ENCODE measurements at places on chromosomes 7 and 10.

DNA sequence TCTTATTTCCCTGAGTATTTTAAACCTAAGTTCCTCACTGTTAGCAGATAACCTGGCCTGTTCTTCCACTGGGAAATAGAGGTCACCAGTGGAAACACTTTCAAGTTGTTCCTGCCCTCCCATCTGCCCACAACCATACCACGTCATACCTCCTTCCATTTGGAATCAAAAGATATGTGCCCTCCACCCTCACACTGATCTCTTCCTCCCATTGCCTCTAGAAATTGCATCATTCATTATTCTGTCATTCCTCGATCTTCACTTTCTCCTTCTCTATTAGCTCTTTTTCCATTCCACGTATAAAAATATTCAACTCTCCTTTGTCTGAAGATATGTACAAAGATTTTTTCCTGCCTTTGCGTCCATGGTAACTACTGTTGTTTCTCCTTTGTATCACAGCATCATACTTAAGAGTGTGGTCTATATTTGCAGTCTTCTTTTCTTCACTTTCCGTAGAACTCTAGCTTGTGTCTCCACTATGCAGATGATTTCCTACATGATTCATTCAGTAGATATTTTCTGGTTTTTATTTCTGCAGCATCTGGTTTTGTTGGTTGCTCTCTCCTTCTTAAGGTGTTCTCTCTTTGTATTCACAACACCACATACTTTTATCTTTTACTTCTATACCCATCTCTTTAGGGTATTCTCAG, 312.3 kb downstream of the REEP3 start:
- no peak for DNase-seq

- no peak for DNase-seq
Observed at GRCh38 chr7:101527844-101528667, 101.0 kb downstream of the MYL10 start.

DNA sequence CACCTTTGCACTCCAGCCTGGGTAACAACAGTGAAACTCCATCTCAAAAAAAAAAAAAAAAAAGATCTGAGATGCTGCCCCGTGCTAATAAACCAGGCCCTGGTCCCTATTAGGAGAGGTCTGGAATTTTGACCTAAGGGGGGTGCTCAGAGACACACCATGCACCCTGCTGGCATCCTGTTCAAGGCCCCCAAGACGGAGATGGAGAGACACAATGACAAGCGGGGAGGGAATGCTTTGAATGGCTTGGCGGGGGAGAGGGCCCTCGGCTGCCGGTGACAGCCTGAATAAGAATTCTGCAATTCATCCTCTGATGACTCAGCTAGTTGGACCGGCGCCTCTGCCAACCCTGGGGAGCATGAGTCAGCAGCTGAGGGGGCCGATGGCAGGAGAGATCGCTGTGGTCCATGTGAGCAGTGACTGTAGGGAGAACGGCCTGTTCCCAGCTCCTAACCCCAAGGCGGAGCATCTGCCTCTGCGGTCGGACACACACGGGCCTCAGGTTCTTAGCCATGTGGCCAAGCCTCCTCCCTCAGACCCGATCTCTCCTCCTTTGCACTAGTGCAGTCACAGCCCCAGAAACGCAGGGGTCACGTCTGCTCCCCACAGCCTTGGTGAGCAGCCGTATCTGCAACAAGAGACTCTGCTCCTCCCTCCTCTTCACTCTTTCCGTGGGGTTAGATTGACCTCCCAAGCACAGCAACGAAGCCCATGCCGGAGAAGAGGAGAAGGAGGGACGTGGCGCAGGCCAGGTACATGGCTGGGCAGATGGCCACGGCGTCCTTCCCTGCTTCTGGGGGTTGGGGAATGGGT, 14.9 kb downstream of the TRIM56 start:
- DNase-seq: peak; percentile 89

GRCh38 chr10:98205351-98205750, 62.6 kb downstream of the LOXL4 start:
- DNase-seq: no peak

DNA sequence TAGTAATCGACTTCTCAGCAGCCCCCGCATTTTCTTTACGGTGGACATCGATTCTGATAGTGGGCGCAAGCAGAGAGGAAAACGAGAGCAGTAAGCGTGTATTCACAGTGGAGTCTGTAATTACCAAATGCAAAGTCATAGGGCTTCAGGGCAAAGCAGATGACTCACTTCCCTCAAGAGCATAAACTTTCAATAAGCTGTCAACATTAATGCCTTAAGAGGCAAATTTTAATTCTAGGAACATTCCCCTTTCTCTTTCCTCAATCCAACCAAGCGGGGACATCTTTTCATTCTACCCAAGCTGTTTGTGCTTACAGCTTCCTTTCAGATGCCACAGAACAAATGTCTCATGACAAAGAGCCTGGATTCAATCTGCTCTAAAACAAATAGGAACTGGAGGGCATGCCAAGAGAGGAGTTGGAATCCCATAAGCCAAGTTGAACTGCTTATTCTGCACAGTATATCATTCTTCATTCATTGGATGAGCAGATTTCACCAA, 48.6 kb downstream of the MALSU1 start:
- no peak for DNase-seq

DNA sequence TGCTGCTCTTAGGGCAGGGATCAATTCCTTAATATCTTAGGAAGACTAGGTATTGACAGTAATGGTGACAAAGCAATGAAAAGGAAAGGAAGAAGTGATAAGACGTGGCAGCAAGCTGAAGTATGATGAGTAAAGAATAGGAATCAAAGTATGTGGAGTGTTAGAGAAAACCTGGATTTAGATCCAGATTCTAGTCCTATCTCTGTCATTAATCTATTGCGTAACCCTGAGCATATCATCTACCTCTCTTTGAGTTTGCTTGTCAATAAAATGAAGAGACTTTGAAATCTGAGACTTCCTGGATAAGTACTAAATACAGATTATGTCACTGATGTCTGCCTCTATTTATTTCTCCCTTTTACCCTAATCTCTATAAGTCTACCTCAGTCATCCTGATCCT, 89.2 kb downstream of the PTEN start:
- DNase-seq: no peak

DNA sequence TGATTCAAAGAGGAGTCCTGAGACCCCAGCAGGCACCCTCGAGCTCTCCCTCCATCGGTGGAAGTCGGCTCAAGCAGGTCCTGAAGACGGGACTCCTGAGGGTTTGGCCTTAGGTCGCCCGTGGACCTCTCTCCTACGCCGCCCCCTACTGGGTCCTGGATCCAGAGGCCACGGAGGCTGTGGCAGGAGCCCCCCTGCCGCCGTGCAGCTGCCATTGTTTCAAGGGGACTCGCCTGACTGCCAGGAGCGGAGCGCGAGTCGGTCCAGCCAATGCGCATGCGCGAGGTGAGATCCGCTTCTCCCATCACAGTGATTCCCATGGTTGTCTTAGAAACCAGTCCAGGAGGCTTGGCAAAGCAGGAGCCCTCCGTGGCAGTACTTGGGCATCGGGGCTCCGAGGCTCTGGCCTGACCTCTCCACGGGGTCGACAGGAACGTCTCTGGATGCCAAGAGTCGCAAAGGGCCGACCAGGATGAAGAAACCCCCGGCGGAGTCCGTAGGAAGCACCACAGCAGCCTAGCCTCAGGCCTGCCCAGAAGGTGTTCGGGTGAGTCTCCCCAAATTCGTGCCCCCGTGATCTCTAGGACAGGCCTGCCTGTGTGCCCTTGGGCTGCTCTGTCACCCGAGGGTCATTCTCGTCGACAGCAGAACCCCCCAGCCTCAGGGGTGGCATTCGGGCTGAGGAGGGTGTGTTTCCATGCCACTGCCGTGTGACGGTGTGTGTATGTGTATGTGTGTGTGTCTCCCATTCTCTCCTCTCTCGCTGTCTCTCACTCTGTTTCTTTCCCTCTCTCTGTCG, 322.3 kb downstream of the ZNF716 start:
- DNase-seq: no peak

GRCh38 chr7:145169908-145170307, 334.1 kb upstream of the TPK1 start:
- no peak for DNase-seq

GRCh38 chr7:38700116-38700515, 68.9 kb upstream of the AMPH start:
- no peak for DNase-seq

DNA sequence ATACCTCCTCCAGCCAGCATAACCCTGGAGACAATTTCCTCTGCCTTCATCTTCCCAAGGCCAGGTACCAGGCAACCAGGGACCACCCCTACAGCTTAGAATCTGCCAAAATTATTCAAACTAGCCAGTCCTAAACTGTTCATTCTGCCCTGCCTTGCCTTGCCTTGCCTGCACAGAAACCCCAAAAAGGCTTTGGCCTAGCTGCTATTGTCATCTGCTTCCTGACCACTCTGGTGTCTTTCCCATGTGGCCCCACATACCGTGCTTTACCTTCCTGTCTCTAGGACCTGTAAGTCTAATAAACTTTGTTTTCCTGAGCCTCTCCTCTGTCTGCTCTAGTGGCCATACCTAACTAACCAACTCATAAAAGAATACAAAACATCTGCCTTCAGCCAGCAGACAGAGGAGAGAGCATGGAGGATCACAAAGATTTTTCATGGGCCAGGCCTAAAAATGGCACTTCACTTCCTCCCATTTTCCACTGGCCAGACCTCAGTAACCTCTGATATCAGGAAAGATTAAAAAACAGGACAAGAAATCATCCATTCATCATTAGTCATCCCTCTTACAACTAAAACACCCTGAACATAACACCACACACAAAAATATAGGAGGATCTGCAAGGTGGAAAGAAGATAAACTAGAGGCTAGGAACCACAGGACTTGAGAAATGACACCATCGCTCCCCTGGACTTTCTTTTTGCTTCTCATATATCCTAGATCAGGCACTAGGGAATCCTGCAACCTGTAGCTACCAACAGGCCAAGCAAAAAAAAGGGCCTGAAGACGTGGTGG, 51.5 kb downstream of the IMMP2L start:
- DNase-seq: no peak

- DNase-seq: no peak
Observed at GRCh38 chr7:110157631-110158362, 933.1 kb upstream of the LRRN3 start.

GRCh38 chr10:117419921-117420320, 44.7 kb upstream of the PDZD8 start:
- DNase-seq: no peak

DNA sequence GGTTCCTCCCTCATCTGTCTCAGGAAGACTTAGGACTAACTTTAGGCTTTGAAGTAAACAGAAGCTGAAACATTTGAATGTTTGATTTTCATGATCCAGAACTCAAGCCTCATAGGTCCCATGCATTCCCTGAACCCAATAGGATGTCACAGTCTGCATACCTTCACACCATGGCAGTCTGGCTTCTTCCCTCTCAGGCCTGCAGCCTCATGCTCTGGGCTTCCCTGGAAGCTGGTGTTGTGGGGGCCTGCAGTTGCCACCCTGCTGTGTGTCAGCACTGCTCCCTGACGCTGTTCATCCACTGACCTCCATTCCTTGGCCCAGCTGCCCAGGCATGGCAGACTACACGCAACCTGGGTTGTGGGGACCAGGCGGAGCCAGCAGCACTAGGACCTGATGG, 267.5 kb upstream of the KAT6B start:
- DNase-seq: no peak

GRCh38 chr7:89914711-89915110, 239.6 kb upstream of the STEAP1 start:
- DNase-seq: no peak

- no peak for DNase-seq
Observed at GRCh38 chr10:67527351-67527750, 168.6 kb downstream of the CTNNA3 start.

GRCh38 chr10:133024704-133025557, 62.8 kb upstream of the ADGRA1 start:
- no peak for DNase-seq

GRCh38 chr10:128384831-128385230, 258.6 kb upstream of the MKI67 start:
- no peak for DNase-seq

DNA sequence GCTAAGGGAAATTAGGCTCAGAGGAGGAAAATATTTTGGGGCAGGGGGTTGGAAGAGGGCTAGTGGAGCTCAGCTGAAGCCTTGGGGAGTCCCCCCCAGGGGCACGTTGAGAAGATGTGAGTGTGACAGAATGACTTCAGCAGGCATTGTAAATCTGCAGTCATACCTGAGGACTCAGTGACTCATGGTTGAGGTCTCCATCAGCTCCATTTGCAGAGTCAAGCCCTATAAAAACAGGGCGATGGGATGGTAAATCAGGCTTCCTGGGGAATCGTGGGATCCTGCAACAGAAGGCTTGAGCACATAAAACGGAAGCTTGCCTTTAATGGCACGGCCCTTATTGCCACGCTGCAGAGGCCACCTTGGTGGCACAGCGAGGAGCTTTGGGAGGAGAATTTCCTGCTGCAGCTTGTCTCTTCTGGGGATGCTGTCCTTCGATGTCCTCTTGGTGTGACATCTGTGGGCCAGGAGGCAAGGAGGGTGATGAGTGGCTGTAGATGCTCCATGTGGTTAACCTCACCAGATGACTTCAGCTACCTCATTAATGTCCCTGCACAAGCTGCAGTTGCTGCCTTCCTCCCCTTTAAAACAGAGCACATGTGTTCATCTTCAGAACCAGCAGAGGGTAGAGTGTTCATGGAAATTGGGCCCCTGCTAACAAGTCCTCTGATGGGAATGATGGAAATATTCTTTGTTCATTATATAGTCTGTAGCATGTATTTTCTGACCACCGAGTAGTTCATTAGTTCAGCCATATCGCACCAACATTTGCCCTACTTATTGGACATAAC, 285.9 kb downstream of the LRMDA start:
- no peak for DNase-seq

DNA sequence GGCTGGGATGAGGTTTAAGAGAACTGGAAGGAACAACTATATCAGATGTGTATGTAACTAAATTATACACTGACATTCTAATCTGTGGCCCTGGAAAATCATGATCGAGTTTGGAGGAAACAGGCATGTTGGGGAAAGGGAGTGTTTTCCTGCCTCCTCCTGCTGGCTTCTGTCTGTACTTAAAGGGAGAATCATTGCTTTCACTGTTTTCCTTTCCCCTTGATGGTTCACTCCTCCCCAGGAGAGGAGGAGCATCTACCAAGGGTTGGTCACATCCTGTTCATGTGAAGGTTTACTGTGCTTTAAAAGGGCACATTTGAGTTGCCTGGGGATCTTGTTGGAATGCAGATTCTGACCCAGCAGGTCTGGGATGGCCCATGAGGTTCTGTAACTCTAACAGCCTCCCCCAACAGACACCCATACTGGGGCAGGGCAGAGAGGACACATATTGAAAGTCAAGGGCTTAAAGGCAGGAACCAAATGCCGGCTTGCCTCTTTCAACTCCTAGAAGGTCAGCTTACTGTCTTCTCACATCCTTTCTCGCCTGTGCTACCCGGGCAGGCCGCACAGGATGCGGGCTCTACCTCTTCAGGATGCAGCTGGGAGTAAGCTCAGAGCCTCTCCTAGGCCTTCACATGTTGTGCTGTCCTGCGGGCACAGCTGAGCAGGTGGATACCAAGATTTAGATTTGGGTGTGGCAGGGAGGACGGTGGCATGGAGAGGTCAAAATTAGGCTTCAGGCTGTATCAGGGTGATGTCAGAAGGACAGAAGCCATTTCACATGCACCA, 694.8 kb downstream of the KCNMA1 start:
- no peak for DNase-seq

GRCh38 chr7:148334441-148334956, 256.1 kb upstream of the C7orf33 start:
- no peak for DNase-seq

- no peak for DNase-seq
Observed at GRCh38 chr7:116236020-116236630, 25.8 kb downstream of the TES start.

GRCh38 chr10:77016855-77017254, 620.8 kb downstream of the KCNMA1 start:
- no peak for DNase-seq

Measured in breast epithelium (tissue), 4 donors.